ENCODE measurements at places on chromosomes 1 and 21. TPM values are rescaled to one million over a fixed set of nuclear protein-coding genes. Genes with fewer than 3 reads are reported as not detected.

PRAMEF25 gene
- total RNA-seq, result not detected

- peak; percentile 45 for DNase-seq
Observed at GRCh38 chr1:117674521-117675400, 68.9 kb downstream of the TENT5C start.

FALEC gene
- not detected for total RNA-seq

DNA sequence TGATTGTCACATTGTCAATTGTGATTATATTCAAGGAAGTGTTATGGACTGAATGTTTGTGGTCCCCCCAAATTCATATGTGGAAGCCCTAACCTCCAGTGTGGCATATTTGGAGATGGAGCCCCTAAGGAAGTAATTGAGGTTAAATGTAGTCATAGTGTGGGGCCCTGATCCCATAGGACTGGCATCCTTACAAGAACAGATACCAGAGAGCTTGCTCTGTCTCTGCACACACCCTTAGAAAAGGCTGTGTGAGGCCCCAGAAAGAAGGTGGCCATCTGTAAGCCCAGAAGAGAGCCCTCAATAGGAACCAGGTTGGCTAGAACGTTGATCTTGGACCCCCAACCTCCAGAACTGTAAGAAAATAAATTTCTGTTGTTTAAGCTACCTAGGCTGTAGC is 28.1 kb downstream of the VANGL1 start:
- DNase-seq, result no peak

DNA sequence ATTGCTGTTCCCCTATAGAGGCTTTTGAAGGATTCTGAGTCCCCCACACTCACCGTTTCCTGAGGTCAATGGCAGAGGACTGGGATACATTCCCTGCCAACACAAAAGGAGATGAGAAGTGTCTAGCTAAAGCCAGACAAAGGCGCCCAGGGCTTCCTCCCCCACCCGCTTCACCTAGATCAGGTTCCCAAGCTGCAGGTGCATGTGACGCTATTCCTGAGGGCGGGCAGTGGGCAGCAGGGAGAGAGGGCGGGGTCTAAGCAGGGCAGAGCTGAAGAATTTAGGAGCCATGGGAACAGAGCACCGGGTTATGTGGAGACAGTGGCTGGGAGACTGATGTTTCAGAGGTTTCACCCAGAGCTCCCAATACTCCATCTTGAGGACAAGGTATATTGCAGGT is 6.0 kb upstream of the ARHGEF2 start:
- no peak for DNase-seq

DNA sequence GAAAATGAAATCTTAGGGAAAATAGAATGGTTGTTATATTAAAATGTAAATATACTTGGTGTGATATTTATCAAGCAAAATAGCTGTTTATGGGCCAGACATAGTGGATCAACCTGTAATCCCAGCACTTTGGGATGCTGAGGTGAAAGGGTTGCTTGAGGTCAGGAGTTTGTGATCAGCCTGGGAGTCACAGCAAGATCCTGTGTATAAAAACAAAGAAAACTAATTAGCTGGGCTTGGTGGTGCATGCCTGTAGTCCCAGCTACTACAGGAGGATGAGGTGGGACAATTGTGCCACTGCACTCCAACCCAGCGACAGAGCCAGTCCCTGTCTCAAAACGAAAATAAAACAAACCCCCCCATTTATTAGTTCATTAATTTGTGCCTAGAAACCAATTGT is 21.6 kb upstream of the CFHR1 start:
- DNase-seq, result no peak

ERRFI1 gene
- total RNA-seq, result 86.4 TPM

CAPN9 gene
- not detected for total RNA-seq

GRCh38 chr21:37207441-37208009 is 59.6 kb downstream of the VPS26C start:
- DNase-seq, result peak; percentile 35

GRCh38 chr1:151465026-151465425 is 5.7 kb upstream of the POGZ start:
- DNase-seq, result no peak

NBPF8 gene
- total RNA-seq, result 20.9 TPM

RO60 gene
- total RNA-seq, result 135 TPM

DNA sequence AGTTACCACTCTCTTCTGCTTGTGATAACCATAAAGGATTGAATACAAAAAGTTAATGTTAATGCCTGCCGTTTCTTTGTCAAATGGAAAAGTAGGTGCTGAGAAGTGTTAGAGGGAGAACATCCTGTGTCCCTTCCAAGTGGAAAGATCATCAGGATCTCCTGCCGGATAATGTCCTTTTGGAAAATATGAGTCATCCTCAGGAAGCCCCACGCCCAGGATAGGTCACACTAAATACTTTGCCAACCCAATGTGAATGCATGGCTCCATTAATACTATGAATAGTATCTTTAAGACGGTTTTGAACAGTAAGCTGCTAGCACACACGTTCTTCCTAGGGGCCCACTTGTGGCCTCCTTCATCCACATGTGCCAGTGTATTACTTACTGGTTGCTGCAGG is 279.5 kb downstream of the ZNF326 start:
- no peak for DNase-seq

DNA sequence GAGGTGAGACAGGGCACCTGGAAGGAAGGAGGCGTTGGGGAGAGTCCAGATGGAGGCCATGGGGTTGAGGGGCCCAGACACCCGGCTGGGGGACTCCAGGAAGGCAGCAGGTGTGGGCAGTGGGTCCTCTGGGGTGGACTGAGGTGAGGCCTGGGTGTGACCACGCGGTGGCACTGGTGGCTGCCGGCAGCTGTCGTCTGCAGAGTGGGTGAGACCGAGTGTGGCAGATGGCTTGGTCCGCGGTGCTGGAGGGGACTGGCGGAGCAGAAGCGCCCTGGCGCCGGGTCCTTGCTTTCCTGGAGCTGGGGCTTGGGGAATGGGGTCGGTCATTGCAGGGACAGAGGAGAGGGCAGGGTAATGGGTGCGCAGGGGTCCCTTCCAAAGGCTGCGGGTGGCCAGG is 12.5 kb downstream of the AGRN start:
- DNase-seq, result no peak

DNA sequence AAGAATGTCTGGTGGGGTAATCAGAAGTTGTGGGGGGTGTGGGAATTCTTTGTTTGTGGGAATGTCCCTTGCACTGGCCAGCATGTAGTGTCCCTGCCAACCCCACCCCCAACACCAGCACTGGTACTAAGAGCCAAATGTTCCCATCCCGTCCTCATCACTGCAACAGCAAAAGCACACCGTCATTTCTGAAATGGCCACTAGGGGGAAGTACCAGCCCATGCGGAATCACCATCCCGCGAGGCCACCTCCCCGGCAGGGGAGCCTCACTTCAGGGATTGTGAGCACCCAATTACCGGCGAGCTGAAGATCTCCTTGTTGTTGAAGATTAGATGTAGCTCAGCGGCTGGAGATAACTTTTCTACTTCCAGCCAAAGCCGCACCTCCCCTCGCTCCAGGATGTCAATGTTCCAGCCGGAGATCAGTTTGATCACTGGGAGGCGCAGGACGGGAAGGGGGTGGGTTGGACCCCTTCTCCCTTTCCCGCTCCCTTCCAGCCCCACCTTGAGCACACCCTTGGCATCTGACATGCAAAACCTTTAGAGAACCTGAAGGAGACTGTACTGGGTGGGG is 41.0 kb downstream of the MYOM3 start:
- DNase-seq, result peak; percentile 84

DNA sequence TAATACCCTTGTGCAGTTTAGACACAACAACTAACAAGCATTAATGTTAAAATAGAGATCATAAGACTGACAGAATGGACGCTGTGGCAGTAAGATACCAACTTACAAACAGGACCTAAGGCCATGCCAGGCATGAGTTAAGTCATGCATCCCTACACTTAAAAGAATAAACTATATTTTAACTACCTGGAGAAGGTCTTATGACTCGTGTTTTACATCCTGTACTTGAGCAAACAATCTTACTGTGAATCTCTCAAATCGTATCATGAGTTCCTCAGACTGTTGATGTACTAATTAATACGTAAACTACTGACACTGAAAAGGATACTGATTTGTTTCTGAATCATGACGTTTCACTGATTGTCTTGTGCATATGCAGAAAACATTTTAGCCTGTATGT is 2.0 kb upstream of the RSPH1 start:
- DNase-seq, result no peak

CFHR4 gene
- not detected for total RNA-seq

- DNase-seq, result no peak
Observed at GRCh38 chr1:245684166-245684565, 529.4 kb downstream of the KIF26B start.

DNA sequence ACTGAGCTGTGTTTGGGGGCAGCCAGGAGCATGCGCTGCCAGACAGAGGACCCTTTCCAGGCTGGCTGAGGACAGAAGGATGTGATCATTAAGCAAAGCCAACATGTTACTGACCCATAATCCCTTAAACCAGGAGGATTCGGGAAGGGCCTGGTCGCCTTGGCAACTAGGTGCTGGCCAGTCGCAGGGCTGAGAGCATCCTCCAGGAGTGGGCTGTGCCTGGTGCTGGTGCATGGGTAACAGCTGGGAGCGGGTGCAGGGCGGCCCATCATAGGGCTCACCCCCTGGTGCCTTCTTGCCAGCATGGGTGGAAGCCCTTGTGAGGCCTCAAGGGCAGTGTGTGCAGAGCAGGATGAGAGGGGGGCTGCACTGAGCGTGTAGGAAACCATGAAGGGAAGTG is 17.2 kb downstream of the CDK18 start:
- no peak for DNase-seq

GRCh38 chr1:236108027-236108648 is 34.2 kb upstream of the GPR137B start:
- DNase-seq, result peak; percentile 51

CASQ1 gene
- not detected for total RNA-seq

GRCh38 chr1:55650444-55650843 is 435.3 kb upstream of the USP24 start:
- no peak for DNase-seq

- DNase-seq, result peak; percentile 54
Observed at GRCh38 chr1:155976913-155977689, 1.2 kb downstream of the ARHGEF2 start.

EDARADD gene
- 1.1 TPM for total RNA-seq

DNA sequence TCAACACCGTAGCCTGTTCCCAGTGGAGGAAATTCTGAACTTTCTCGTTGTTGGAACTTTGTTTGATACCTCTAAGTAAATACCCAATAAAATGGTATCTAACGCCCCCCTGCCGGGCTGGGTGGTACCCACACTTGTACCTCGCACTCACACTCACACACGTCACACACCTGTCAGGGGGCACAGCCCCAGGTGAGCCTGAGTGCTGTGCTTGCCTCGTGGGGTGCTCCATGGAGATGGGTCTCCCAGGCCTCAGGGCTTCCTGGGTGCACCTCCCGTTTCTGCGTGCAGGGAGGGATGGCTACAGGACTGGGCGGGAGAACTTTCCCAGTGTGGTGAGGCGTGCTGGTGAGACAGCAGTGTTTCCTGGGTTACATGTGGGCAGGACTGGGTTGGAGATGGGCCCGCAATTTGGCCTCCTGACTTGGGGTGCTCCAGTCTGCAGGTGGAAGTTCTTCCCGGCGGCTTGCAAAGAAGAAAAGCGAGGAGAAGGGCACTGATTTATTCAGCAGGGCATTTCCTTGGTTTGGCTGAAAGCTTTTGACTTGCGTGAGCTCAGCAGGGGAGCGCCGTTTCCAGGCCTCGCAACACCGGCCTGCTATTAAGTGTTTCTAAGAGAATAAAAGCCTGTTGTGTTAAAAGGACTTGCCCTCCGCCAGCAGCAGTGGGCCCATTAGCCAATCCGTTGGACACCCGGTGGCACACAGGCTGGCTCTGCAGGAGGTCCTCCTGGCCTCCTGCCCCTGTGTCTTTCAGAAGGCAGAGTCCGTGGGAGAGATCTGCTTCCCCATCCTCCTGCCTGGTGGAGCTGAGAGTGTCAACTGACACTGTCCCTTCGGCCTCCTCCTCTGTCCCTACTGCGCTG is 79.7 kb downstream of the KIF26B start:
- no peak for DNase-seq

RIPPLY3 gene
- not detected for total RNA-seq

ROR1 gene
- 4.6 TPM for total RNA-seq

DNA sequence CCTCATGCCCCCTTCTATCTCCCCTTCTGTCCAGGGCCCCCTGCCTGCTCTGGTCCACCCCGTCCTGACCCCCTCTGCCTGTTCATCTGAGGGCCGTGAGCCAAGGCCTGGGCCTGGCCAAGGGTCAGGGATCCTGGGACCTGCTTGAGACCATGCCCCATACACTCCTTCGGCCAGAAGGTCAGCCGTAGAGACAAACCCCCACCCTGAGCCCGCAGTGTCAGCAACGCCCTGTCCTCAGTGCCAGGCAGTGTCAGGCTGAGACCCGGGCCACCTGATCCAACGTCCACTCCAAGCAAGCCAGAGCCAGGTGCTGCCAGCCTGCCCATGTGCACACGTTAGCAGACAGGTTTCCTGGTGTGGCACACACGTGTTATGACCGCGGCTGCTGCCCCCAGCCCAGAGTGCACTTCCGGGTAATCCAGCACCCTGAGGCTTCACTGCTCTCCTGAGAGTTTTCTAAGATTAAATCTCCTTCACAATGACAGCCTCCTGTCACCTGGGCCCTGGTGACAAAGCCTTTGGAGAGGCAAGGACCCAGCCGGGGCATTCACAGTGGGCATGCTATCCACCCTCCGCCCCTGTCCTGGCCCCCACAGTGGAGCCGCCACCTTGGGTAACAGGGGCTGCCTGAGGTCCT is 10.1 kb upstream of the SAMD11 start:
- no peak for DNase-seq

TMEM51 gene
- total RNA-seq, result 6.4 TPM

DNA sequence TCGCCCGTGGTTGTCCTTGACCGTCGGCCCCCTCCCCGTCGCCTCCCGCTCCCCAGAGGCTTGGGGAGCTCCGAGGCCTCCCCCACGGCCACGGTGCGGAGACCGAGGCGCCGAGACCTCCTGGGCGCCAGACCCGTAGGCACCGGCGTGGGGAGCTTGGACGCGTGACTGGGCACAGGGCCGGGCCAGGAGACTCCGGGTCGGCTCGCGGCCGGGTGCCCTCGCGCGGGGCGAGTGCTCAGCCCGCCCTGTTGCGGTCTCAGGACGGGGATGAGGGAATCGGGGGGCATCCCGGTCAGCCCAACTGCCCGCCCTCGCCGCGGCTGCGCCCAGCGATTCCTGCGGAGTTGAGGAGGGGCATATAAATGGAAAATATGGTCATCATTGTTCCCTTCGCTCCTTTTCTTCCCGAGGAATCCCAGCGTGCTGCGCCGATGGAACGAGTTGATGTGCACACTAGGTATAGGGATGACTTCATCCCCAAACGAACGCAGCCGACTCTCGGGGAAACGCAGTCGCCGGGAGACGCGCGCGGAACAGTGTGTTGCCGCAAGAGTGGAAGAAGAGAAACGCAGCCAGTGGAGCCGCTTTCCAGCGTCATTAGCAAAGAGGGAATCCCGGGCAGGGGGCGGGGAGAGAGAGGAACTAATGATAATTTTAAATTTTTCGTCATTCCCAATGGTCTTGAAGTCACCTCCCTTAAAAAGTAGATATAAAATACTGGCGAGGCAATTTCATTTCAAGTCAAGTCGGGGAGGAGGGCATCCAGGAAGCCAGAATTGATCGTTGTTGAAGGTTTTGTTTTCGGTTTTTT is 747 bp upstream of the ENAH start:
- DNase-seq, result peak; percentile 84

GRCh38 chr1:195604287-195604686 is 1004.0 kb downstream of the KCNT2 start:
- DNase-seq, result peak; percentile 16

ZNF648 gene
- total RNA-seq, result not detected

GRCh38 chr21:36323032-36323431 is 3.0 kb downstream of the MORC3 start:
- peak; percentile 28 for DNase-seq
